Dermis microvascular lymphatic vessel endothelial cell (primary cell): ENCODE measurements at places on chromosomes 13 and 19. TPM values are rescaled to one million over a fixed set of nuclear protein-coding genes. Genes with fewer than 3 reads are reported as not detected.

The ELSPBP1 gene
- not detected in 2 replicates for total RNA-seq

The IFNL1 gene
- not detected in 2 replicates for total RNA-seq

The ACP5 gene
- total RNA-seq: 0.26 and 0.38 TPM in 2 replicates

DNA sequence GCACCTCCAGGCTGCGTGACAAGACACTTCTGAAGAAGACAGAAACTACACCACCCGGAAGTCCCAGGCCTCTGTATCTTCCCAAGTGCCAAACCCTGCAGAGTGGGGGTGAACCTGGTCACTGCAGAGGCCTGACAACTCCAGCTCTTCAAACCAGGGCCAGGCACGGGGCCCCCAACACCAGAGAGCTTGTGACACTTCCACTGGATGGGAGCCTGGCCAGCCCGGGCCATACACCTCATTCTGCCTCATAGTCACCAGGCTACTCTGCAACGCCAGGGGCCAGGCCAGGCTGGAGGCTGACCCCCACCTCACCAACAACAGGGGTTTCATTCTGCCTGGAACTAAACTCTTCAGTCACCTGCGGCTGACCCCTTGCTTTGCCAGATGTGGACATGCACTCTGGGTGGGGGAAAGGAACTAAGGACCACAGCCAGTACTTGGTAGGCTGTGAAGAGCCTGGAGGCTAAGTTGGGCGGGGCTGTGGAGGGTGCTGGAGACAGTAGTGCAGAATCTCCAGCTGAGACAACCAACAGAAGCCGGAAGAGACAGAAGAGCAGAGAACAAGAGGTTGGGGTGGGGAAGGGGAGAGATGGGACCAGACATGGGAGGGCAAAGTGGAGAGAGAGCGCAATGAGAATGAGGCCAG, 23.0 kb downstream of the TUBA3C start:
- DNase-seq: no peak

- no peak for DNase-seq
Observed at GRCh38 chr19:7250951-7251350, 43.3 kb downstream of the INSR start.

- DNase-seq: no peak
Observed at GRCh38 chr13:40920826-40921225, 98.3 kb downstream of the ELF1 start.

DNA sequence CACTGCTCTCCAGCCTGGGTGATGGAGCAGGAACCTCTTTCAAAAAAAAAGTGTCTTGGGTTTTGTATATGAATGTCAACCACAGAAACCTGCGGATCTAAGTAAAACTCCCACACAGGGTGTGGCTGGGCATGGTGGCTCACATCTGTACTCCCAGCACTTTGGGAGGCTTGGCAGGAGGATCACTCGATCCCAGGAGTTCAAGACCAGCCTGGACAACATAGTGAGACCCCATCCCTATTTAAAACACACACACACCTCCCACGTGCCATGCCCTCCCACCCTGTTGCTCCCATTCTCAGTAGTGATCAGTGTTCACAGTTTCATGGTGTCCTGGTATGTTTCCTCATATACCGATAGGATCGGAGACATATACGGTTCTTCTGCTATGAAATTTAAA, 9.2 kb downstream of the TMED1 start:
- no peak for DNase-seq

DNA sequence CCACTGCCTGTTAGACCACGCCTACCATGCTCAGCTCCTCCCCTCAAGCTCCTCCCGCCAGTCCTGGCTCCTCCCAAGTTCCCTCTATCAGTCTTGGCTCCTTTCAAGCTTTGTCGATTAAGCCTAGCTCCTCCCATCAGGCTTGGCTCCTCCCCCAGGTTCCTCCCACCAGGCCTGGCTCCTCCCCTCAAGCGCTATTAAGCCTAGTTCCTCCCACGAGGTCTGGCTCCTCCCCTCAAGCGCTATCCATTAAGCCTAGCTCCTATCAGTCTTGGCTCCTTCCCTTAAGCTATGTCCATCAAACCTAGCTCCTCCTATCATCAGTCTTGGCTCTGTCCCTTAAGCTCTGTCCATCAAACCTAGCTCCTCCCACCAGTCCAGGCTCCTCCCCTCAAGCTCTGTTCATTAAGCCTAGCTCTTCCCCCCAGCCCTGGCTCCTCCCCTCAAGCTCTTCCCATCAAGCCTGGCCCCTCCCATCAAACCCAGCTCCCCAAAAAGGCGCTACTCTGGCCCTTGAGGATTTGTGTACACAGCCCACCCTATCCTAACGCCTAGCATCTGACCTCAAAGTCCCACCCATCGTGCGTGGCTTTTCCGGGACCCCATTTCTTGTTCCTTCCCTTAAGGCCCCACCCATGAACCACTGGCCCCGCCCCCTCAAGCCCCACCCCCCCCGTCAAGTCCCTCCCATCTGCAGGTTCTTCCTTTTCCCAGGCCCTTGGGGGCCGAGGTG, 10.0 kb downstream of the CAMSAP3 start:
- DNase-seq: no peak

DNA sequence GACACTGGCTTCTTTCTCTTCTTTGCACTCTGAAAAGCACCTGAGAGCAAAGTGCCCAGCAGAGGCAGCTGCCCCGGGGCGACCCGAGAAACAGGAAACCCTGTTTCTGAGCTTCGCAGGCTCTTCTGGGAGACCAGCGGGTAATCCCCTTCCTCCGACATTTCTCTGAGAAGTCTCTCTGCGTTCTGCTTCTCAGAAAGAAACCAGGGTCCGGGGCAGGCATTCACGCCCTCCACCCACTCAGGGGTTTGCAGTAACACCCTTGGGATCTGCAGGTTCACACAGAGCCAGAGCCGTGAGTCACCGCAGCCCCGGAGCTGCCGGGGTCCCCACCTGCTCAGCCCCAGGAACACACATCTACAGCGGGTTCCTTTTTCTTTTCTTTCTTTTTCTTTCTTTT, 86.0 kb downstream of the GADD45B start:
- DNase-seq: no peak

- no peak for DNase-seq
Observed at GRCh38 chr13:105107781-105108180, 1427.7 kb downstream of the EFNB2 start.
